Foreskin keratinocyte (primary cell): ENCODE measurements at places on chromosomes 7 and 10. TPM values are rescaled to one million over a fixed set of nuclear protein-coding genes. Genes with fewer than 3 reads are reported as not detected.

FOXL3 gene
- not detected in 2 replicates for polyA plus RNA-seq

SYT15 gene
- 0.10 and 0.13 TPM in 2 replicates for polyA plus RNA-seq

CCL24 gene
- not detected in 2 replicates for polyA plus RNA-seq

SPDYE11 gene
- not detected in 2 replicates for polyA plus RNA-seq

LIPK gene
- polyA plus RNA-seq: not detected in 2 replicates

BAMBI gene
- polyA plus RNA-seq: 2.9 and 6.1 TPM in 2 replicates

NUDT13 gene
- polyA plus RNA-seq: 1.3 TPM in 2 replicates

HABP2 gene
- not detected in 2 replicates for polyA plus RNA-seq

SYT15B gene
- polyA plus RNA-seq: not detected in 2 replicates

DYNC1I1 gene
- polyA plus RNA-seq: 0.09 and 0.18 TPM in 2 replicates

PDGFA gene
- polyA plus RNA-seq: 21.1 and 22.2 TPM in 2 replicates

AS3MT gene
- 4.0 and 7.9 TPM in 2 replicates for polyA plus RNA-seq

RAPGEF5 gene
- 0.51 and 0.54 TPM in 2 replicates for polyA plus RNA-seq

PNLIPRP1 gene
- not detected in 2 replicates for polyA plus RNA-seq

DNAH11 gene
- under 0.01 TPM in 1 of 2 replicates, not detected in the other for polyA plus RNA-seq

CPN1 gene
- not detected in 2 replicates for polyA plus RNA-seq
